ENCODE measurements at places on chromosomes 3 and 15. TPM values are rescaled to one million over a fixed set of nuclear protein-coding genes. Genes with fewer than 3 reads are reported as not detected.

- no peak for DNase-seq
These were observed 236.6 kb downstream of the TBC1D5 start for GRCh38 chr3:17505856-17506255.

The RAD51 gene
- 27.2 TPM for total RNA-seq

The PRR20G gene
- not detected for total RNA-seq

The SNRK gene
- 26.1 TPM for total RNA-seq

The ERC2 gene
- total RNA-seq: 24.8 TPM

The LINGO1 gene
- total RNA-seq: 28.2 TPM

The TTLL13 gene
- total RNA-seq: not detected

DNA sequence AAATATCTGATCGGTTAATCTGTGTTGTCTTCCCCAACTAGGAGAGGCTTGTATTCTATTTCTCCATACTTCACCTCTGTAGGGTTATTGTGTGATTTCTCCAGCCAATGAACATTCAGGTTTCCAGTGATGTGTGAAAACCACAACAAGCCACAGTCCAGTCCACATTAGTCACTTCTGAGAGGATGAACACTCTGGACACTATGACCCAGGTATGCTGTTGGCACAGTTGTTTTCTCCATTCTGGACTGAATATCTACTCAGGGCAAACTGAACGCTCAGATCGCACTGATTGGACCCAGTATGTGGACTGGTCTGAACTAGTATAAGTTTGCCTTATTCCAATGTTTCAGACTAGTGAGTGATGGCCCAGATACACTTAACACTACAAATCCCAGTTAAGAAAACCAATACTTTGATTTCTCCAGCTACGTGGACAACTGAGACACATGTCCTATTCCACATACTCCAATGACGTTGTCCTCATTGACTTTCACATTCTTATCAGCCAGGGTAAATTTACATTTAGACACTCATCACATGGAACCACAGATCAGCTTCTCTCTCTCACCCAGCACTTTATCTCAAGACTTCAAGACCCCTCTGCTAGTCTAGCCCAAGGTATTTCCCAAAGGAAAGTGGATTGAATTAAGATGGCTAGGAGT is 587.4 kb upstream of the SGO1 start:
- DNase-seq: no peak

The LYZL4 gene
- not detected for total RNA-seq

The DPH6 gene
- total RNA-seq: 41.1 TPM

The RASGRF1 gene
- 0.22 TPM for total RNA-seq

DNA sequence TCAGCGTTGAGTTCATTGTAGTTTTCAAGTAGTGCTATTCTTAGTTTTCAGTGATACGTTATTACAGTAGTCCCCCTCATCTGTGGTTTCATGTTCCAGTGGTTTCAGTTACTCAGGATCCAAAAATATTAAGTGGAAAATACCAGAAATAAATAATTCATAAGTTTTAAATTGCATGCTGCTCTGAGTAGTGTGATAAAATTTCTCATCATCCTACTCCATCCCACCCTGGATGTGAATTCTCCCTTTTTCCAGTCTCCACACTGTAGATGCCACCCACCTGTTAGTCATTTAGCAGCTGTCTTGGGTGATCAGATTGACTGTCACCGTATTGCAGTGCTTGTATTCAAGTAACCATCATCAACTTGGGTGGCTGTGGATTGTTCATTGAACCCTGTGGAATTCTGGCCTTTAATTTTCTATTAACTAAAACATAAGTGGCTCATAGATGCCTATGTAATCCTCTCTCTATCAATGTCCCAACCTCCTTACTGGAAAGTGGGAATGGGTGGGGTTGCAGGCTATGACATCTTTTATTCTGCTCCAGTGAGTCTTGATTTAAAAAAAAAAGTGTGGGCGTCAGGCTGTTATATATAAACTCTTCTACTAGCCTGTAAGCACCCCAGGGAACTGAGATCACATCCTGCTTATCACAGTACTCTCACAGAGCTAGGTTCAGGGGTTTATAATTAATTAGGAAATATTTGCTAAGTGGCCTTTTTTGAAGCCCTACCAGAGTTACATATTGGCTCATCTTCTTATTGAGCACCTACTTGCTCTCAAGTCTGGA is 97.5 kb downstream of the CFAP20DC start:
- no peak for DNase-seq

DNA sequence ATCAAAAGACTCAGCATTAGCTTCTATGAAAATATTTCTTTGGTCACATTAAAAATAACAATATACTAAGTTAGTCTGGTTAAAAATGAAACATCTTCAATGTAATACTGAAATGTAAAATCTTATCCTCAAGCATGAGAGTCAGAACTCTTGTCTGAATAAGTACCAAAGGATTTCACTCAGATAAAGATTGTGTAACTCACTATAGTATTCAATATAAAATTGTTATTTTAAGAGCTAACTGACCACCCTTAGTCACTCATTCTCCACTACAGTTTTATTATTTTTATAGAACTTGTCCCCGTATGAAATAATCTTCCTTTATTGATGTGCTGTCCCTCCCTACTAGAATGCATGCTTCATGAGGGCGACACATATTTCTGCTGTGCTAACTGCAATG is 426.3 kb downstream of the MECOM start:
- DNase-seq: no peak

GRCh38 chr3:35653347-35653746 is 14.0 kb downstream of the ARPP21 start:
- DNase-seq: no peak

DNA sequence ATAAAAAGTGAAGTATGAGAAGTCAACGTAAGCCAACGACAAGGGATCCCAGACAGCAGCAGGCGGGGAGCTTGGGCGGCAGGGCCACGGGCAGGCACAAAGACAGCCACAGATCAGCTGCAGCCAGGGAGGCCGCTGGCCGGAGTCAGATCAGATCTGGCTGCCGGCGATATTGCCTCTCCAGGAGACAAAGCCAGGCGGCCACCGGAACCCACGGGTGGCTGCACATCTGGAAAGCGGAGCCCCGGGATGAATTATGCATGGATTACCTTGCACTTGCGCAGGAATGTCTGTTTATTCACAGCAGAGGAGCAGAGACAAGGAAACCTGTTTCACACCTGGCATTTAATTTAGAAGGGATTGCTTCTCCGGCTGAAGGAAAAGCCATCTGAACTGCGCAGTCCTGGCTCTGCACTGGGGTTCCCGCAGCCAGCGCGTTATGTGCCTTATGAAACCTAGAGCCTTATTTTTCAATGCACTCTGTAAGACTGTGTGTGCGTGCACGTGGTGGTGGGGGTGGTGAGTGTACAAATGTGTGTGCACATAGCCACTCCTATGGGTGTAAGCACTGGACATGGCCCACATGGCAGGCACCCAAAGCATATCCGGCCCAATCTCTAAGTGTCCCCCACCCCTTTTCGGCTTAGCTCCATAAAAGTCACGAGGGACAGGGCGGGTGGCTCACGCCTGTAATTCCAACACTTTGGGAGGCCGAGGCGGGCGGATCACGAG is 427.8 kb upstream of the MCTP2 start:
- DNase-seq: peak; percentile 14

The STAC gene
- total RNA-seq: 9.6 TPM

DNA sequence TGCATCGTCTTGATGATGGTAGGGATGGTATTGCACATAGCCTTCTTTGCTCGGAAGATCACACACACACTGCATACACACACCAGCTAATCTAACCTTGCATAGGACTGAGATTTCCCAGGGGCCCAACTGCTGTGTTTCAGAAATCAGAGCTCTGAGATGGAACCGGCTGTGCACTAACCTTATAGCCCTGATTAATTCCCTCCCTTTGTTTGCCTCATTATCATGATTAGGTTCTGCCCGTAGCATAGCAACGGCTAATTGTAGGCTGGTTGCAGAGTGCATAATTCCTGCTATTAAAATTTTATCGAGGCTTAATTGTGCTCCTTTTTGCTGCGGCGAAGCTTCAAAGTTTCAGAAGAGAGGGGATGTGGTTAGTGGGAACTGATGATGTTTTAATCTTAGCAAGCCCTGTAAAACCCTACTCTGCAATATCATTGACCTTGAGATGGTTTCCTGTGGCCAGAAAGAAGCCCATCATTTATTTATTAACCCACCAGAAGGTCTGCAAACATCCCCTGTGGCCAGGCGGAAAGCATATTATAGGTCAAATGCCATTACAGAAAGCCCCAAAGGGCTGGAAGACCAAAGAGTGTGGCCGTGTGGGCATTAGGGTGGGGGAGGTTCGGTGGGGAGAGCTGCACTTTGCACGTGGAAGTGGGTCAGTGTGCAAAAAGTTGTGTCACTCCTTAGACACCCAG is 56.2 kb upstream of the GLCE start:
- DNase-seq: no peak

- no peak for DNase-seq
These were observed 28.2 kb downstream of the EOGT start for GRCh38 chr3:68985146-68985790.

The LRRC57 gene
- total RNA-seq: 13.8 TPM

DNA sequence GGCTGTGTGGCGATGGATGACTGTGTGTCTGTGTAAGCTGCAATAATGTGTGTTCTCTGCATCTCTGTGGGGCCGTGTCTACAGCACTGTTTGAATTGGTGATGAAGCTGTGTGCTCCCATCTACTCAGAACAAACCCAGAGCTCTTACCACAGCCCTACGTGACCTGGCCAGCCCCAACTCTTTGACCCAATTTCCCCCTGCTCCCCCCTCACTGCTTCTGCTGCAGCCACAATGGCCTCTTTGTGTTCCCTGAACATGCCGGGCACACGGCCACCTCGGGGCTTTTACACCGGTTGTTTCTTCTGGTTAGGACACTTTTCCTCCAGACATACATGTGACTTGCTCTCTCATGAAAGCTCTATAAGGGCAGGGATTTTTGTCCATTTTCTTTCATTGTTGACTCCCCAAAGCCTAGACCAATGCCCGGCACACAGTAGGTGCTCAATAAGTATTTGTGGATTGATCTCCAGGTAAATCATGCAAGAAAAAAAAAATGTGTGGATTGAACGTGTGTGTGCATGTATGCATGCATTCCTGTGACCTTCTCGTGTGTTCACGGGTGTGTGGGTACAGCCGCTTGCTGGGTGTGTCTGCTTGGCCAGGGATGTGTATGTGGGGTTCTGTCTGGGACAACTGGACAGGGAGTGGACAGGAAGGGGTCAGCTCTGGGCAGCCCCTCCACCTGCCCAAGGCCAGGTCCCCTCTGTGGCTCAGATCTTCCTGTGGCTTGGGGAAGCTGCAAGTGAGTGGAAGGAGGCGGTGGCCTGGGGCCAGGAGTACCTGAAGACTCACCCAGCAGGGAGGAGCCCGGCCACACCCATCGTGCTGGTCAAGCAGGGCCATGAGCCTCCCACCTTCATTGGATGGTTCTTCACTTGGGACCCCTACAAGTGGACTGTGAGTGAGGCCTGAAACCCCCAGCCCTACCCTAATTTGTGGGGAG is 14.8 kb downstream of the VILL start:
- no peak for DNase-seq

The DOCK3 gene
- total RNA-seq: 11.1 TPM

DNA sequence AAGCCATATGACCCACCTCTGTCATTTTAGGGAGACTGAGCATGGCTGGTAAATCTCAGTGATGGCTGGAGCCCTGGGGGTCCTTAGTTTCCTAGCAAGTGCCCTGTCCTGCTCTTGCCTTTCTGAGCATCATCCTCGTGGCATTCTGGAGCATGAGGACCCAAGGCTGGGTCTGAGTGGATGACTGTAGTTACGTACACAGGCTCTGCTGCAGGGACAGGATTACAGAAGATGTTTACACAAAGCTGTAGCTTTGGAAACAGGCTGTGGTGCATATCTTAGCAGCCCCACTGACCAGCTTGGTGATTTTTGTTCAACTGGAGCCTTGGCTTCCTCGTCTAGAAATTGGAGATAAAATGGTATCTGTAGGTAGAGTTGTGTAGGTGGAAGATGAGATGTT is 272.9 kb upstream of the CTDSPL start:
- no peak for DNase-seq

The ACP3 gene
- not detected for total RNA-seq

- no peak for DNase-seq
These were observed 57.5 kb downstream of the HMCES start for GRCh38 chr3:129336093-129336706.

The HDGFL3 gene
- total RNA-seq: 92.0 TPM

Measured in neural progenitor cell (in vitro differentiated cells).